ENCODE measurements at places on chromosomes 2 and 18. TPM values are rescaled to one million over a fixed set of nuclear protein-coding genes. Genes with fewer than 3 reads are reported as not detected.
A peak's percentile ranks its signal among the peaks of the same experiment; 100 is the strongest.

The GALR1 gene
- not detected for polyA plus RNA-seq

The DPP10 gene
- polyA plus RNA-seq = not detected

The FIGN gene
- 0.74 TPM for polyA plus RNA-seq

The ALKAL2 gene
- not detected for polyA plus RNA-seq

The ACAA2 gene
- 34.9 TPM for polyA plus RNA-seq

- no peak overlapping the region for H3K4me3 ChIP-seq
- H3K36me3 ChIP-seq = peaks cover 5% of the 10 kb centered on the region
- H3K4me1 ChIP-seq = peaks cover 61% of the 10 kb centered on the region
- DNase-seq = no peak
- no peak overlapping the region for H3K27ac ChIP-seq
Measured at GRCh38 chr2:64641599-64641998, 12.1 kb downstream of the SERTAD2 start.

GRCh38 chr18:11224153-11224552 is 74.8 kb upstream of the PIEZO2 start:
- H3K4me3 ChIP-seq = no peak overlapping the region
- H3K27ac ChIP-seq = no peak overlapping the region
- no peak for DNase-seq
- H3K4me1 ChIP-seq = no peaks in the 10 kb centered on the region

DNA sequence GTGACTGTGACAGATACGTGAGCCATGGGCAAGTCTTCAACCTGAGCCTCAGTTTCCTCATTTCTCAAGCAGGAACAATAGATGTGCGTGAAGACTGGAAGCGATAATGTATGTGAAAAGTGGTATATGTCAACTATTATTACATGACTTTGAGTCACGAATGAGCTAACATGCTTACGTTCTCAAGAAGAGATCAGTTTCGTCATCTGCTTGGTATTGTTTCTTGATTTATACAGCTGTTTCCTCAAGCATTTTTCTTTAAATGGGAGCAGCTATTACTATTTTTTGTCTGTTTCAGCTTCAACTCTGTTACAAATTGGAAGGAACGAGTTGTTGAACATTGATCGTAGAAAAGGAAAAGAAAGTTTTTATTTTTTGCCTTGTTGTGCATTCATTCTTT is 48.5 kb upstream of the THOC1 start:
- no peaks in the 10 kb centered on the region for H3K27me3 ChIP-seq
- H3K4me3 ChIP-seq = no peak overlapping the region
- H3K27ac ChIP-seq = no peak overlapping the region
- no peaks in the 10 kb centered on the region for H3K36me3 ChIP-seq

GRCh38 chr18:12248926-12249720 is 5.0 kb upstream of the CIDEA start:
- no peak overlapping the region for H3K27ac ChIP-seq
- no peaks in the 10 kb centered on the region for H3K4me1 ChIP-seq
- H3K4me3 ChIP-seq = no peak overlapping the region

DNA sequence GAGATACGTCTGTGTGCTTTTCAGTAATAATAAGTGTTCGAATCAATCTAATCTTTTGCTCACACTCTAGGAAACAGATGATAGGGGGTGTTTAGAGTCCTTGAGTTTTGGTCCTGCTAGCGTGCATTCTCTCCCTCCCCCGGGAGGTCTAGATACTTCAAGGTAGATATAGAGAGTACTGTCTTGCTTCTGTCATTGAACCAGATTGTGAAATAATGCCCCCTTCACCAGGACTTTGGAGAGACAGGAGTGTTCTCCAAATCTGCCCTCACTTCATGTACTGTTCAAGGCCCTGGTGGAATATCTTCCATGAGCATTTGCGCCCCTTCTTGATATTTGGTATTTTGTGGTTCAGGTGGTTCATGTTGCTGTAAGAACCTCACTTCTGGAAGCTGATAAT is 59.4 kb upstream of the MGAT5 start:
- H3K4me3 ChIP-seq = no peak overlapping the region
- no peaks in the 10 kb centered on the region for H3K27me3 ChIP-seq
- DNase-seq = no peak
- H3K27ac ChIP-seq = no peak overlapping the region

- no peaks in the 10 kb centered on the region for H3K36me3 ChIP-seq
- H3K4me1 ChIP-seq = peaks cover 9% of the 10 kb centered on the region
- peak overlapping the region; percentile 34 for H3K27ac ChIP-seq
- H3K27me3 ChIP-seq = peaks cover 18% of the 10 kb centered on the region
- no peak overlapping the region for H3K4me3 ChIP-seq
Measured at GRCh38 chr18:13221869-13222855, 3.6 kb downstream of the LDLRAD4 start.

DNA sequence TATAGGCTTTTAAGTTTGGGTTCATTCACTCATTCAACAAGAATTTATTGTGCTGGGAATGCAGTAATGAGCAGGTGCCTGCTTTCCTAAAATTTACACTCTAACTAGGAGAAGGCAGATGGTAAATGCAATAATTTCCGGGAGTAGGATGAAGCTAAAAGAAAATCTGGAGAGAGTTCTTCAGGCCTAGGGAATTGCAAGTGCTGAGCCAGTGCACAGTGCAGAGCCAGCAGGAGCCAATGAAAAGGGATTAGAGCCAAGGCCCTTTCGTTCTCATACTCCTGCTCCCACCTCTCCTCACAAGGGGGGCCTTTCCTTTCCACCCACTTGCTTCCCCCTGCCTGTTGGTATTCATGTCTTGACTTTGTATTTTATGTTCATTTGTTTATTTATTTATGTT is 55.1 kb downstream of the CFAP221 start:
- H3K27me3 ChIP-seq = no peaks in the 10 kb centered on the region
- no peak overlapping the region for H3K4me3 ChIP-seq
- no peak overlapping the region for H3K27ac ChIP-seq
- H3K4me1 ChIP-seq = peaks cover 32% of the 10 kb centered on the region
- no peak for DNase-seq

DNA sequence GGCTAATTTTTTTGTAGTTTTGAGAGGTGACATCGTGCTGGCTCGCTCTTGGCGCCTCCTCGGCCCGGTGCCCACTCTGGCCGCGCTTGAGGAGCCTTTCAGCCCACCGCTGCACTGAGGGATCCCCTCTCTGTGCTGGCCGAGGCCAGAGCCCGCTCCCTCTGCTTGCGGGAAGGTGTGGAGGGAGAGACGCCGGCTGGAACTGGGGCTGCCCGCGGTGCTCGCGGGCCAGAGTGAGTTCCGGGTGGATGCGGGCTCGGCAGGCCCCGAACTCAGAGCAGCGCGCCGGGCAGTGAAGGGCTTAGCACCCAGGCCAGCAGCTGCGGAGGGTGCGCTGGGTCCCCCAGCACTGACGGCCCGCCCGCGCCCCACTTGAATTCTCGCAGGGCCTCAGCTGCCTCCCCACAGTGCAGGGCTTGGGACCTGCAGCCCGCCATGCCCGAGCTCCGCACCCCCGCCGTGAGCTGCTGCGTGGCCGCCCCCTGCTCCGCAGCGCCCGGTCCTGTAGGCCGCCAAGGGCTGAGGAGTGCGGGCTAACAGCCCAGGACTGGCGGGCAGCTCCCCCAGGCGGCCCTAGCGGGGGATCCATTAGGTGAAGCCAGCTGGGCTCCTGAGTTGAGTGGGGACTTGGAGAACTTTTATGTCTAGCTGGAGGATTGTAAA is 113.2 kb upstream of the ZSWIM2 start:
- H3K27ac ChIP-seq = no peak overlapping the region
- no peaks in the 10 kb centered on the region for H3K27me3 ChIP-seq
- DNase-seq = no peak
- H3K4me3 ChIP-seq = no peak overlapping the region

GRCh38 chr2:126172631-126173184 is 483.2 kb upstream of the GYPC start:
- H3K27me3 ChIP-seq = no peaks in the 10 kb centered on the region
- DNase-seq = no peak
- no peak overlapping the region for H3K4me3 ChIP-seq
- H3K4me1 ChIP-seq = no peaks in the 10 kb centered on the region
- no peaks in the 10 kb centered on the region for H3K36me3 ChIP-seq
- H3K27ac ChIP-seq = no peak overlapping the region

- no peaks in the 10 kb centered on the region for H3K27me3 ChIP-seq
- H3K27ac ChIP-seq = peak overlapping the region; percentile 93
- no peaks in the 10 kb centered on the region for H3K36me3 ChIP-seq
- H3K4me1 ChIP-seq = peaks cover 53% of the 10 kb centered on the region
- H3K4me3 ChIP-seq = no peak overlapping the region
- peak; percentile 30 for DNase-seq
Measured at GRCh38 chr2:133817680-133818566, 249.7 kb upstream of the NCKAP5 start.

GRCh38 chr18:10284540-10285282 is 169.7 kb upstream of the APCDD1 start:
- no peak overlapping the region for H3K27ac ChIP-seq
- no peak overlapping the region for H3K4me3 ChIP-seq
- no peaks in the 10 kb centered on the region for H3K36me3 ChIP-seq
- no peaks in the 10 kb centered on the region for H3K27me3 ChIP-seq
- H3K4me1 ChIP-seq = no peaks in the 10 kb centered on the region

DNA sequence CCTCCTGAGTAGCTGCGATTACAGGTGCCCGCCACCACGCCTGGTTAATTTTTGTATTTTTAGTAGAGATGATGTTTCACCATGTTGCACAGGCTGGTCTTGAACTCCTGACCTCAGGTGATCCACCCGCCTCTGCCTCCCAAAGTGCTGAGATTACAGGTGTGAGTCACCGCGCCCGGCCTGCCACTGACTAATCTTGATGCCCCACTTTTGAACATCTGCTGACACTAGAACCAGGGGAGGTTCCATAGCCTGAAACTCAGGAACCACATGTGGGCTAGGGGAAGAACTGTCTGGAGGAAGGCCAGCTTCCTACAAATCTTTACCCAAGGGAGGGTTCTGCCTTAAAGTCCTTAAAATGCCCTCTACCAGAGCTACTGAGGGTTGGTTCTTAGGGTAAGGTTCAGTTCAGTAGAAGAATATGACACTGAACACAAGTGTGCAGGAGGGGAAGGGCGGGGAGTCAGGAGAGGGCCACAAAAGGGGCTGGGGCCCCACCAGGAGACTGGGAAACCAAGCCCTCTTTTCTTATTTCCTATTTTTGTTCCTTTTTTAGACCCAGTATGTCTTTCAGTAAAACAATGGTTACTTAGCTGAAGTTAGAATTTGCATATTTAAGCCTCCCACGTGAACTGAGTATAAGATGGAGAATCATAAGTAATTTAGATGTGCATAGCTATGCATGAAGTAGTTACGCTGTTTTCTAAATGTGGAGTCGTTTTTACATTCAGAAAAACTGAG is 6.3 kb upstream of the RAB31 start:
- DNase-seq = no peak
- no peak overlapping the region for H3K27ac ChIP-seq
- H3K36me3 ChIP-seq = no peaks in the 10 kb centered on the region
- no peak overlapping the region for H3K4me3 ChIP-seq
- H3K27me3 ChIP-seq = no peaks in the 10 kb centered on the region

DNA sequence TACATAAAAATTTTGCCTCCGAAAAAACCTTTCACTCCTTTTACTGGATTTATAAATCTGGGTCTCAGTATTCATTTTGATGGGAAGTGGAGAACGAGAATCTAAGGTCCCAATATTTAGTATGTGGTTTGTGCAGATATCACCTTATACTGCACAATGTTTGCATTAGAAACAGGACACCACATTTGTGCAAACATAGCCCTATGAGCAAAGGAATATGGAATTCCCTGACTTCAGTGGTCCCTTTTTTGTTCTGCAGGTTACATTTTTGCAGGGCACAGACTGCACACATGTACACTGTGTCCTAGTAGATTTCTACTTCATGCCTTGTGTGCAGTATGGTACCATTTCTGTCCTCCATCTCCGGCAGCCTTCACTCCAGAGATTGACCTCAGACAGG is 130.0 kb downstream of the CDH19 start:
- no peak for DNase-seq
- H3K27ac ChIP-seq = no peak overlapping the region
- H3K27me3 ChIP-seq = no peaks in the 10 kb centered on the region
- H3K4me3 ChIP-seq = no peak overlapping the region
